Fibroblast of skin of left quadriceps (primary cell): ENCODE measurements at places on chromosomes 6 and 20.

DNA sequence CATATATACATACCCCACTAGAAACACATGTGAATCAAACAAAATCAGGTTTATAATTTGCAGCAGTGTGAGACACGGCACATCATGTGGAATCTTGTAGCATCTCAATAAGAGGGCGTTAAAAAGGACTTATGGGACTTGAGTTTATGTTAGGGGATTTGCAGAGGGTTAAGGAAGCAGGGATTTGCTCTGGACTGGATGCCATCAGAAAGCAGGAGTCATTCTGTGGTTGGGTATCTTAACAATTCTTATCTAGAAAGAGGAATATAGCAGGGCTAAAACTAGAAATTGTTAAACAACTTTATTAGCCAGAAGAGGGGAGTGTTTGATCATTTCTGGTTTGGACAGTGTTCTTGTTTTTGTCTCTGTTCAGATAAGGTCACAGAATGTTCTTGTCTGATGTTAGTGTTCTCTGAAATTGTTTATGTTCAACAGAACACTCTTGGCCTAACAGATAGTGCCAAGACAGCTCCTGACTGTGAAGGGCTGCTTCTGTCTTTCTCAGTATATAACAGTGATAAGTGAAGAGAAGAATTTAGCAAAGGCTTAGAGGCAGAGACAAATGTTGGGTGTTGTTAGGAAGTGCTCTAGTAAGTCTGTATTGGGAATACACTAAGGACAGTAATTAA is 39.2 kb downstream of the LIN28B start:
- DNase-seq, result peak; percentile 10

DNA sequence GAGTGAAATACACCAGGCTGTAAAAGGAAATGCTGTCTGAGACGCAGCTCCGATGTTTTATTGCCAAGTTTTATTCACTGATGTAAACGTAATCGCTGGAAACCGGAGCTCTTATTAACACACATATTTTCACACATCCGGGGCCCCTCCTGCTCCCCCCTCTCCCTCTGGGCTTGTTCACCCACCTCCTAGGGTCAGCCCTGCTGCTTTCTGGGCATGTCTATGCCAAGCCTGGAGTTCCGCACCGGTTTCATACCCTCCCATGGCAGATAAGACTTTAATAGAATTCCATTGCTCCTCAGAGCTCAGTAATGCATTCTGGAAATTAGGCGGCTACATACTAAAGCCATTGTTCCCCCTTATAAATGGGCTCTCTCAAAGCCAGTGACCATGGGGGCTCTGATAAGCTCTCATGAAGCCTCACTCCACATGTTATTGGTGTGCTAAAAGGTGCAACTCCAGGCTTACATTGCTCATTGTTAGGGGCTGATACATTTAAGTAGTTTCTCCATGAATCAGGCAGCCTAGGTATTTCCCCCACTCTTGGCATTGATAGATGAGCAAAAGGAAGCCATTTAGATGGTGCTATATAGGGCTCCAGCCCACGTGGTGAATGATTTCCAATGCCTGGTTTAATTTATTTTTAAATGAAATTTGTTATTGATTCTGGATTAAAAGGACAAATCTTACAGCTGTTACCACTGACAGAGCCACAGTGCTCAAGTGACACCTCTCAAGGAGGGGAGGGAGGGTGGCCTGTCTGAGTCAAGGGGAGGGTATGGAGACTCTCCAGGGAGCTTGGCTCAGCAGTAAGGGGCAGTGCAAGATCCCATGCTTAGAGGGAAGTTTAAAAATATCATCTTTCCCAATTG is 4.5 kb upstream of the VSTM2L start:
- no peak for DNase-seq

- no peak for DNase-seq
Measured at GRCh38 chr6:125631165-125631564, 118.3 kb upstream of the HEY2 start.

GRCh38 chr6:99151634-99152346 is 197.7 kb downstream of the FAXC start:
- no peak for DNase-seq

GRCh38 chr6:7328243-7328642 is 15.2 kb upstream of the SSR1 start:
- DNase-seq, result no peak
